HEK293T (cell line): ENCODE measurements at places on chromosomes 2 and 18.

GRCh38 chr2:135494503-135494902 lies 36.5 kb downstream of the ZRANB3 start:
- DNase-seq = no peak

- no peak for DNase-seq
Observed at GRCh38 chr2:22812065-22812680, 572.8 kb upstream of the KLHL29 start.

DNA sequence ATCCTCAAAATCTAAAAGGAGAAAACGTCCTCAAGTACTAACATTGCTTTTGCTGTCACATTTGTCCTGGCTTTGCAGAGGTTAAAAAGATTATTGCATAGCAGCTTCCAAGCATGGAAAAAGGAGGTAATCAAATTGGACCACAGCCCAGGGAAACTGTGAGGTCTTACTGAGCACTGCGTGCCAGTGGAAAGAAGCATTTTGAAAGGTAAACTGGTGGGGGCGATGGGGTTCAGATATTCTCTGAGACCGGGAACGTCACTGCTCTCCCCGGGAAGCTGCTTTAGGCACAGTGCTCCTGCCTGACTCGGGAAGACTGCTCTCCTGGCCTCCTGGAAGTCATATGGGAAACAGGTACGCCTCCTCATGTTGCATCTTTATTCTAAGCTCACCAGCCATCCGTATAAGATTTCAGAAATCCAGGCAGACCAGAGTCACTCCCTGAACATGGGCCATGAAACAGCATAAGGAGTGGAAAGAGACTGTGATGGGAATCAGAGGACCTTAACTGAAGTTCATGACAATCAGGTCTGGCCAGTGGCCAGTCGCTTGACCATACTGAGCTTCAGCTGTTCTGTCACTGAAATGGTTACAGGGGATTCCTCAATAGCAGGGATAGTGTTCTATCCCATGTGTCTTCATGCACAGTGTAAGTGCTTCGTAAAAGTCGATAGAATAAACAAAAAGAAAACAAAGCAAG lies 284.1 kb downstream of the TRIB2 start:
- DNase-seq = no peak

DNA sequence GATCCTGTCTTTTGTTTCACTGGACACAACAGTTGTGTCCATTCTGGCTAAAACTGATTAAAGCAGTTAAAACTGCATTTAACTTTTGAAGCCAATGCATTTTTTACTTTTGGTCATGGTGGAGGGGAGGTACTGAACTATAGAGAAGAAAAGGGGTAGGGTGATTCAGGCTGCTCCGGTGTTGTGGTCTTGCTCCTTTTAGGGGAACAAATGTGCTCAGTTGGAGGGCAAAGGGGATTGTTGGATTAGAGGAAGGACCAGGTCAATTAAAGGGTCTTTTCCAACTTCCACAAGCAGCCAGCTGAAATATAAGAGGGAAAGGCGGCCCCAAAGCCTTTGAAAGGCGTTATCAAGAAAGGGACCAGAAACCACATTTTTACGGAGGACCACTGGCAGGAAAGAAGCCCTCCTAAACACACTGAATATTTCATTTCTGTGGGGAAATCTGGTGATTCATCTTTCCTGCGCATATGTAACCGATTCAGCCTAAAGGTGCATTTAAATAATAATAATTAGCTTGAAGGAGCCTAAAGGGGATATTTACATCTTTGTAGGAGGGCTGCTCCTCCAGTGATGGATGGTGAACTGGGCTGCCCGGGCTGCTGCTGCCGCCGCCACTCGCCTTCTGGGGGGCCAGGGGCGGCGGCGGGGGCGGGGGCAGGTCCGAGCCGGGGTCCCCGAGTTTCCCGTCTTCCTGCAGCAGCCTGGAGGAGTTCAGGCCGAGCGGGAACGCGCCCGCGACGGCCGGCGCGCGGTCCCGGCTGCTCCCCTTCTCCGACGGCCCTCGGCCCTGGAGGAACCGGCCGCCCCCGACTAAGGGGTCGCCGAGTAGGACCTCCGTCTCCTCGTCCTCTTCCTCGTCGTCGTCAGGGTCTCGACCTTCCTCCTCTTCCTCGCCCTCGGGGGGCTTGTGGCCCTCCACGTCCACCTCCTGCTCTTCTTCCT lies 5.2 kb downstream of the SKOR2 start:
- no peak for DNase-seq

DNA sequence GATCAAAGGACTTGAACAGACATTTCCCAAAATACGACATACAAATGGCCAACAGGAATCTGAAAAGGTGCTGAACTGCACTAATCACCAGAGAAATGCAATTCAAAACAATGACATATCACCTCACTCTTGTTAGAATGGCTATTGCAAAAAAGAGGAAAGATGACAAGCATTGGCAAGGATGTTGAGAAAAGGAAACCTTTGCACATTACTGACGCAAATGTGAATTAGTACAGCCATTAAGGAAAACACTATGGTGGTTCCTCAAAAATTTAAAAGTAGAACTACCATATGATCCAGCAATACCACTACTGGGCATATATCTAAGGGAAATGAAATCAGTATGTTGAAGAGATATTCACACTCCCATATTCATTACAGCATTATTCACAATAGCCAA lies 57.7 kb upstream of the ASPRV1 start:
- DNase-seq = no peak

GRCh38 chr2:164722616-164723338 lies 101.5 kb upstream of the GRB14 start:
- DNase-seq = no peak

DNA sequence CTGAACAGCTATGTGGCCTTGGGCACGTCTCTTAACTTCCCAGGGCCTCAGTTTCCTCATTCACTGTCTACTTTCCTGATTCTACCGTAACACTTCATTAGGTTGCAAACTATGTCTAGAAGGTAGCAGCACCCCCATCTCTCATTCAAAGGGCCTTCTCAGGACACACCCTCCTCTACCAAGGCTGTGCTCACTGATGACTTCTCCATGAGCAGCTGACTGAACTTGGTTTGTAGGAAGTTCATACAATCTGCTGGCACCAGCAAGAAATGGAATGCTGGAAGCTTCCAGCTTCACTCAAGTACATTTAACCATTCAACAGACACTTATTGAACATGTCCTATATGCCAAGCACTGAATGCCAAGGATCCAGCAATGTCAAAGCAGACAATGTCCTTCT lies 250.8 kb upstream of the CTAGE1 start:
- no peak for DNase-seq

- DNase-seq = no peak
Observed at GRCh38 chr2:161204846-161205245, 44.6 kb downstream of the TANK start.

DNA sequence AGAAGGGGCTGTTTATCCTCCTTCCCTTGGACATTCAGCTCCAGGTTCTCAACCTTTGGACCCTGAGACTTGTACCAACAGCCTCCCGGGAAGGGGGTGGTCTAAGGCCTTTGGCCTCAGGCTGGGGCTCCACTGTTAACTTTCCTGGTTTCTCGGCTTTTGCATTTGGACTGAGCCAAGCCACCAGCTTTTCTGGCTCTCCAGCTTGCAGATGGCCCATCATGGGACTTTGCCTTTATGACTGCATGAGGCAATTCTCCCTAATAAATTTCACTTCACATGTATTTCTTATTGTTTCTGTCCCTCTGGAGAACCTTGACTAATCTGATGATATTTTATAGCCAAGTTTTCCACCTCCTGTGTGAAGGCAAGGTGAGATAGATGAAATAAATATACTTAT lies 180.8 kb downstream of the PPP1R1C start:
- no peak for DNase-seq

GRCh38 chr2:67896076-67896475 lies 166.7 kb downstream of the C1D start:
- no peak for DNase-seq

DNA sequence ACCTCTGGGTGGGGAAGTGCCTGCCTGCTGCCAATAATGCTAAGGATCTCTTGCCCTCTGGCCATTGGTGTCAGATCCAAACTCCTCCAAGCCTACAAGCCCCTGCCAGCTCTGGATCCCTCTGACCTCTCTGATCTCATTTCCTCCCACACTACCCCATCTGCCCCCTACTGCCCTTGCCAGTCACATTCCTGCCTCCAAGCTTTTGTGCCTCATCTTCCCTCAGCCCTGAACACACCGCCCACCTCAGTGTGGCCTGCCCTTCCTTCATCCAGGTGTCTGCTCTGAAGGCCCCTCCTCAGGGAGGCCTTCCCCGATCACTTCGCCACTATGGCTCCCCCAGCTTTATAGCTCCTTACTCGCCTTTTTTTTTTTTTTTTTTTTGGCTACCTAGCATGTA lies 161.0 kb upstream of the GLI2 start:
- no peak for DNase-seq
